ENCODE measurements at places on chromosomes 6 and 20.

GRCh38 chr20:18279242-18279641 lies 9.1 kb upstream of the ZNF133 start:
- DNase-seq = no peak

DNA sequence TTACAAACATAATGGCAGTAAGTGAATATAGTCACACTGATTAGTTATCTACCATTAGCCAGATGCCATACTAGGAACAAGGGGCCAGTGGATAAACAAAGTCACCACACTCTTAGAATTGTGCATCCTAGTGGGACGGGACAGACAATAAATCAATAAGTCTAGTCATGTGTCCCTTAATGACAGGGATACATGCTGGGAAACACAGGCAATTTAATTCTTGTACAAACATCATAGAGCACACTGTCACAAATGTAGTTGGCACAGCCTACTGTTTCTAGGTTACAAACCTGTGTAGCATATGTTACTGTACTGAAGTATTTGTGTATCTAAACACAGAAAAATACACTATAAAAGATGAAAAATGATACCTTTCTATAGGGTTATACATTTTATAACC lies 123.0 kb upstream of the FAM184A start:
- DNase-seq = no peak

DNA sequence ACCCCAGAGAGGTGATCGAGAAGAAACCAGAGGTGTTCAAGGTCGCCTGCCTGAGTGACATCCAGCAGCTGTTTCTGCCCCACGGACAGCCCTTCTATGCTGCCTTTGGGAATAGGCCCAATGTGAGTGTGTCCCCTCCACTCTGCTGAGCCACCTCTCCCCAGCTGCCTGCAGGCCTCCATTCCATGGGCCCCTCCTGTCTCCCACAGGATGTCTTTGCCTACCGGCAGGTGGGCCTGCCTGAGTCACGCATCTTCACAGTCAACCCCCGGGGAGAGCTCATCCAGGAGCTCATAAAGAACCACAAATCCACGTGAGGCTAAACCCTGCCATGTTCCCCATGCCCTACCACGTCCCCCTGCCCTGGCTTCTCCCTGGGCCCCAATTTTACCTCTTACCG lies 8.4 kb downstream of the EMILIN3 start:
- no peak for DNase-seq

- DNase-seq = no peak
These were observed 334.8 kb downstream of the UTRN start for GRCh38 chr6:144619966-144620365.

GRCh38 chr20:62660768-62661167 lies 18.5 kb downstream of the SLCO4A1 start:
- DNase-seq = no peak

DNA sequence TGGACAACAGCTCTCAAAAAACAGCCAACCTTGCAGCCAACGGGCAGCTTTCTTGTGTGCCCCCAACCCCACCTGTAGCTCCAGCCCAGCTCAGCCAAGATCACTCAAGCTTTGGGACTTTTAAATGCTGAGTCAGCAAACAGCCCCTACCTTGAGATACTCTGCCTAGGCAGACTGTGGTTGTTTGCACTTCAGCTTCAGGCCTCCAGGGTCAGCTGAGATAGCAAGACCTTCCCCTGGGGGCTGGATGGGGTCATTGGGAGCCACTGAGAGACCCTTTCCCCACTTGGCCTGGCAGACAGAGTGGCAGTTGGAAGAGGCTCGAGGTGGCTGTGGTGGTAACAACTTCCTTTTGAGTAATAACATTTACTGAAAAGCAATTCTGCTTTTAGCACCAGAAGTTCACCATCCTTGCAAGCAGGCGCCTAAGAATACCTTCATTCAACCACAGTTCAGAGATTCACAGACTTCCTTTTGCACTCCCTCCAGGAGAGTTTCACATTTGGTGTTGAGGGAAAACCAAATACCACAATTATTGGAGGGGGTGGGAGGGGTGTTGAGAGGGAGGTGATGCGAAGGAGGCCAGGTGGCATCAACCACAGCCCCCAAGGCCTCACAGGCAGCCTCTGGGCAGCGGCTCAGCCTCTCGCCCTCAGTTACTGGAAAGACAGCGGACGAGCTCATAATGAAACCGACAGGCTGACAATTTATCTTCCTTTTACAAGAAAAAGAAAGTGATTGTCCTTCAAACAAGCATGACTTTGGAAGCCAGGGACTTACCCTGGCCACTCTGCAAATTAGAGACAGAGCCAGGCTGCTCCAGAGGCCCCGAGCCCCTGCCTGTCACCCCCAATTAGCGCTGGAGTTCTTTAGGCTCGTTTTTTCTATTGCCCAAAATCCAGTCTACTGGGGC lies 148.1 kb downstream of the CEBPB start:
- no peak for DNase-seq

Data from stimulated activated CD4-positive, alpha-beta T cell treated with anti-CD3 and anti-CD28 coated beads, Interleukin-2, amount 100 ng/mL, for 4 hours (primary cell).